HL-60 (cell line): ENCODE measurements at places on chromosomes 4 and X.

DNA sequence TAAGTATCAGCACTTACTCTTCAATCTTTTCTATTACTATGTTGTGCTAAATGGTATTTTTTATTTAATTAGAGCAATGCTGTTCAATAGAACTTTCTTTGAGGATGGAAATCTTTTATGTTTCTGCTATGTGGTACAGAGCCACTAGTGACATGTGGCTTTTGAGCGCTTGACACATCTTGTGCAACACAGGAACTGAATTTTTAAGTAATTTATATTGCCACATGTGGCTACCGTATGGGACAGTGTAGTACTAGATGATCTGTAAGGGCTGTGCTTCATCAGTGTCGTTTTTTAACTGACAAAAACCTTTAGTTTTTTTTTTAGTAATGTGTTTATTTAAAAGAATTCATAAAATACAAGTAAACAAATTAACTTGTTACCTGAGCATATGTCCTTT is 22.4 kb downstream of the HPRT1 start:
- peak; percentile 39 for DNase-seq

- DNase-seq = no peak
Observed at GRCh38 chr4:71855944-71856343, 72.1 kb upstream of the GC start.

DNA sequence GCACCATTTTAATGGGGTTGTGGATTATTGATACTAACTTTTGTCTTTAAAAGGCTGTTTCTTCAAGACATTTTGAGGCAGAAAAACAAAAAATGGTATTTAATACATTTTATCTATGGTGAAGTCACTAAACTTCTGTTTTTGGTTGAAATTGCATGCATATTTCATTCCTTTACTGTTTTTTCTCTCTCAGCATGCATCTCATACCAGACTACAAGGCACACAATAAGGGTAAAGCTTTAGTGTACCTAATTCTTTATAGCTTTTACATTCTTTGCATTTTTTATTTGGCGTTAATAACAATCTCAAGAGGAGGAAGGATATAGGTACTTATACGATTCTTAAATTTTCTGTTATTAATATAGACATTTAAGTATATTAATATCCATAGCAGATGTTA is 151.0 kb upstream of the DKK2 start:
- no peak for DNase-seq

- DNase-seq = no peak
Observed at GRCh38 chr4:101211146-101211553, 136.2 kb downstream of the PPP3CA start.

- no peak for DNase-seq
Observed at GRCh38 chr4:821181-821591, 4.7 kb downstream of the CPLX1 start.

DNA sequence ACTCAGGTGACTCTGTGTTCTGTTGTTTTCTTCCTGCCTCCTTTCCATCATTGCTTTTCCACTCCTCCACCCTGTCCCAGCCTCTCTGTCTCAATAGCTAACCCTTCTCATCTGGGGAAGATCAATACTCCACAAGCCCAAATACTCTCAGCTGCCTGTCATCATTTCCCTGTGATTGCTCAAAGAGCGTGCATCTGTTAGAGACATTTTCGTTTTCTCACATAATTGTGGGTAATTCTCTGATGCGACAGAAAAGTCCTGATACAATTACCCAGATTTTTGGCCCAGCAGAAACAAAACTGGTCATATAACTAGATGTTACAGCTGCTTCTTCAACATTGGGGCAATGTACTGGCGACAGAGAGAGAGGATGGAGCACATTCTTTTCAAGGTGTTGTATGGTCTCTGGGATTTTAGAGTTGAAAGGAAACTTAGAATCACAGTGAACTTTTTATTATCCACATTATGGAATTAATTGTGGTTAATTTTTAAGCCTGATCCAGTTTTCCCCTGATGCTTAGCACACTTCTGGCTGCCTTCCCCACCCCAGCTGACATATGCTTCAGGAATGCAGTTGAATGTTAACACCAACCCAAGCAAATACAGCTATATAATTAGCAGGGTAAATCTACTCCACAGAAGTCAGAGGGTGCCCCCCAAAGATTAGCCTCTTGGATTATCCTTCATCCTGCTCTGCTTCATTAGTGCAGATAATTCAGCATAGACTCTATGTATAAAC is 171.4 kb upstream of the ANXA3 start:
- DNase-seq = no peak

- DNase-seq = no peak
Observed at GRCh38 chr4:14221176-14221575, 593.7 kb upstream of the BOD1L1 start.

- DNase-seq = peak; percentile 37
Observed at GRCh38 chrX:49192722-49193328, 6.7 kb upstream of the PRICKLE3 start.

- DNase-seq = no peak
Observed at GRCh38 chr4:174523025-174523693, 871 bp upstream of the HPGD start.

DNA sequence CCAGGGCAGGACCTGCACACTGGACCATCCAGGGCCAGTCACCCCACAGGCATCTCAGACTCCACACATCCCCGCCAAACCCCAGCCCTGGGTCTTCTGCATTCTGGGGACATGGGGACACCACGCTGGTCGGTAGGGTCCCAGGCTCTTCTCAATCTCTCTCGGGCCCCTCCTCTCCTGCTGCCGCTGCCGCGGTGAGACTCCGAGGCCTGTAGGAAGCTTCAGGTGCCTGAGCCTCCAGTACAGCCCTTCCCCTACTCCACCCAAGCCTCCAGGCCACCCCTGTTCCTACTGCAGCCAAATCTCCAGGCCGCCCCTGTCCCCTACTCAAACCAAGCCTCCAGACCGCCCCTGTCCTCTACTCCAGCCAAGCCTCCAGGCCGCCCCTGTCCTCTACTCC is 5.5 kb upstream of the ASMT start:
- DNase-seq = no peak

GRCh38 chr4:113639326-113639725 is 122.2 kb downstream of the CAMK2D start:
- DNase-seq = no peak

GRCh38 chrX:39313146-39313545 is 511.9 kb downstream of the MID1IP1 start:
- no peak for DNase-seq

DNA sequence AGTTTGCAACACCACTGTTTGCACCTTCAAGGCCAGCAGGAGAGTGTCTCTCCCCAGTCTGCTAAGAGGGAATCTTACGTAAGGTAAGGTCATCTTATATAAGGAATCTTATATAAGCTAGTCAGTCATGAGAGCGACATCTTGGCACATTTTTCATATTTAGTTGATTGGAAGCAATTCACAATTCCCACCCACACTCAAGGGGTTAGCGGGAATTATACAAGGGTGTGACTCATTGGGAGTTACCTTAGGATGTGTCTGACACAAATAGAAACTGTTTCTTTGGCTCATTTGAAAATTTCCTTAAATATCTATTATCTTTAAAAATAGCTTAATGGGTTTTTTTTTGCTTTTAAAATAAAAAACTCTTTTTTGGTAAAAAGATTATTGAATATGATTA is 62.1 kb upstream of the GRPR start:
- no peak for DNase-seq

GRCh38 chrX:82775426-82775825 is 732.7 kb upstream of the POU3F4 start:
- DNase-seq = no peak

- no peak for DNase-seq
Observed at GRCh38 chrX:123993326-123993725, 31.8 kb downstream of the STAG2 start.

DNA sequence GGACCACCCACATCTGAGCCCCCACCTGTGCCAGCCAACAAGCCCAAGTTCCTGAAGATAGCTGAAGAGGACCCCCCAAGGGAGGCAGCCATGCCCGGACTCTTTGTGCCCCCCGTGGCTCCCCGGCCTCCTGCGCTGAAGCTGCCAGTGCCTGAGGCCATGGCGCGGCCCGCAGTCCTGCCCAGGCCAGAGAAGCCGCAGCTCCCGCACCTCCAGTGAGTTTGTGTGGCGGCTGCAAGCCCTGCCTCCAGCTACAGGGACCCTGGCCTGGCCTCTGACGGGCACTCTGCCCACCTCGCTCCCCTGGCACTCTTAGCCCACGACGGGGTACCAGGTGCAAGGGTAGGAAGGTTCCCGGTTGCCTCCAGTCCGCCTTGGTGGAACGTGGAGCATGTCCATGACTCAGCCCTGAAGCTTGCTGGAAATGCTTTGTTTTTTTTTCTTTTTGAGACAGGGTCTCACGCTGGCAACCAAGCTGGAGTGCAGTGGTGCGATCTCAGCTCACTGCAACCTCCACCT is 13.7 kb upstream of the ADD1 start:
- no peak for DNase-seq

DNA sequence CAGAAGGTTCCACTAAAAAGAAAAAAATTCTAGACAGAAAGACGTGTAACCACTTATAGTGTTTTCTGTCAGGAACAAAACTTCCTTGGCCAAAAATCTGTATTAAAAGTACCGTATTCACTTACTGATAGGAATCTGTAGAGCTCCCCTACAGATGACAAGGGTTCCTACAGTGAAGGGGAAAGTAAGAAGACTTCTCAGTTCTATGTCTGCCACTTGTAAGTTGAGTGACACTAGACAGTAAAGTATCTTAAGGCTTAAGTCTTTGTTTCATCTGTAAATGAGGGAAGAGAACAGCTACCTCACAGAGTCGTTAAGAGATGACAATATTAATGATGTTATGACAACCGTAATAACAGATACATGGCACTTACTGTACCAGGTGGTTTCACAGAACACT is 3.3 kb downstream of the COQ2 start:
- DNase-seq = no peak

DNA sequence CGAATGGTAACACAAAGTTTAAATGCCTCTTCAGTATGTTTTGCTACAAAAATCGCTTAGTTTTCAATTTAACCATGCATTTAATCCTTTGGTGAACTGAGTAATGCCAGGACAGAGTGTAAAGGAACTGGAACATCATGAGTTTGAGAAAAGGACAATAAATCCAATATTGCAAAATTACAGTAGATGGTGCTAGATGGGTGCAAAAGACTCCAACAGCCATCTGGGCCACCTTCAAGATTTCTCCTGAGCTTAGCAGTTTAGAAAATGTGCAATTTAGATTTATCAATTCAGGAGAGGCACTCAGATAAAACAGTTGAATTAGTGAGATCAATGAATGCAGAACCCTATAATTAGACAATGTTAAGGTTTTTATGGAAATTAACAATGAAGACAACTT is 33.2 kb upstream of the MID1IP1 start:
- DNase-seq = no peak

DNA sequence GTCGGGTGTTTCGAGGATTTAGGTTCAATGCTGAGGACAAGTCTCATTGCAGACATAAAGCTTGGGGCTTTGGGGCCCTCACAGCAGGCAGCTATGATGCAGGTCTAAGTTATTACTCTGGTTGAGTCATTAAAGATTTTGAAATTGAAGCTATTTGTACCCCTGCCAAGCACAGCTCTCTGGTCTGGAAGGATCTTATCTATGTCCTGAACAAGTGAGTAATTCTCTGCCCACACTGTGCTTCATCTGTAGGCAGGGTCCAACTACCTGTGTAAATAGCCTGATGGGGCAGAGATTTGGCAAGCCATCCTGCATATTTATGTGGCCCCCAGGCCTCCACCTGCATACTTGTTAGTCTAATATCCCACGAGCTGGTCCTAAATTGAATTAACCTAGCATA is 41.4 kb upstream of the MAGEA4 start:
- DNase-seq = no peak

DNA sequence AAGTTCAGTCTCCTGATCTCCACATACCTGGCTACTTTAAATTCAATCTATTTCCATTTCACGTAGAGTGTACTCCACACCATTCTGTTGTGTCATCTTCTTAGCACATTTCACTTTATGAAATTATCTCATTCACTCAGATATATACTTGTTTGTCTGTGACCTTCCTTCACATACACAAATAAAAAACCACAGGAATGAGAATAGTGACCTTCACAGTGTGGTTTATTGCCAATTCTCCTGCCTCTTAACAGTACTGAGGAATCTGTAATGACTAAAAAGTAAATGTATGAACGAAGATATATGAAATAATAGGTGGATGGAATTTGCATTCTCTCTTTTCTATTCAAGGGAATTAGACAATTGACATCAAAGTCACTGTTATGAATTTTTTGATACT is 183.9 kb upstream of the PCDH7 start:
- DNase-seq = no peak

DNA sequence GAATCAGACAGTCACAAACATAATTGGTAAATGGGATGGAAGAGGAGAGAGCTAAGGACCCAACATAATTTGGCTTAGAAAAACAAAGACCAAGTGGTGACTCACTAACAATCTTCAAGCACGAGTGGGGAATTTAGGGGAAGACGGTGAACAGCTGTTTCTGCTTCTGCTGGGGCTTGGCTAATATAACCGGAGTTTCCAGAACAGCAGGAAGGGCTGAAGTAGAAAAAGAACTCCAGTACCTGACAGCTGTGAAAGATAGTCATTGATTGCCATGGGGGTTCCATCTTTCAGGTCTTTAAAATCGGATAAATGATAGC is 290.9 kb upstream of the LDB2 start:
- no peak for DNase-seq

GRCh38 chr4:7649741-7650531 is 215.2 kb upstream of the PSAPL1 start:
- DNase-seq = peak; percentile 16

DNA sequence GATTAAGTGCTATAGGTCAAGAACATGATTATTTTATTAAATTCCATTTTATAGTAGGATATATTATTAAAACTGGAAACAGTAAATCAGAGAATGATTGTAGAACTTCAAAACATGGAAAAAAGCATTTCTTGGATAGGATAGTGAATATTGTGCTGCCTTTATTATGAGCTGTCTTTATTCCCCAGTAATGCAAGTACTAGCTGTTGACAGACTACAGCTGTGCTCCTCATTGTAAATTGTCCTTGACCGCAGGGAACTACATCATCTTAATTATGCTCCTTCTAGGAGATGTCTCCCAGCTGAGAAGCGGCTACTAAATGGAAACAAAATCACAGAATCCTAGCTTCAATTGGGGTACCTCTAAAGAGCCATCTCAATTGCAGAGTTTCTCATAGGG is 1457.2 kb upstream of the PCDH7 start:
- no peak for DNase-seq

GRCh38 chr4:24117975-24118374 is 228.1 kb upstream of the PPARGC1A start:
- DNase-seq = no peak

GRCh38 chr4:144809056-144809640 is 163.2 kb downstream of the HHIP start:
- no peak for DNase-seq
